ENCODE measurements at places on chromosomes 7 and 10.

DNA sequence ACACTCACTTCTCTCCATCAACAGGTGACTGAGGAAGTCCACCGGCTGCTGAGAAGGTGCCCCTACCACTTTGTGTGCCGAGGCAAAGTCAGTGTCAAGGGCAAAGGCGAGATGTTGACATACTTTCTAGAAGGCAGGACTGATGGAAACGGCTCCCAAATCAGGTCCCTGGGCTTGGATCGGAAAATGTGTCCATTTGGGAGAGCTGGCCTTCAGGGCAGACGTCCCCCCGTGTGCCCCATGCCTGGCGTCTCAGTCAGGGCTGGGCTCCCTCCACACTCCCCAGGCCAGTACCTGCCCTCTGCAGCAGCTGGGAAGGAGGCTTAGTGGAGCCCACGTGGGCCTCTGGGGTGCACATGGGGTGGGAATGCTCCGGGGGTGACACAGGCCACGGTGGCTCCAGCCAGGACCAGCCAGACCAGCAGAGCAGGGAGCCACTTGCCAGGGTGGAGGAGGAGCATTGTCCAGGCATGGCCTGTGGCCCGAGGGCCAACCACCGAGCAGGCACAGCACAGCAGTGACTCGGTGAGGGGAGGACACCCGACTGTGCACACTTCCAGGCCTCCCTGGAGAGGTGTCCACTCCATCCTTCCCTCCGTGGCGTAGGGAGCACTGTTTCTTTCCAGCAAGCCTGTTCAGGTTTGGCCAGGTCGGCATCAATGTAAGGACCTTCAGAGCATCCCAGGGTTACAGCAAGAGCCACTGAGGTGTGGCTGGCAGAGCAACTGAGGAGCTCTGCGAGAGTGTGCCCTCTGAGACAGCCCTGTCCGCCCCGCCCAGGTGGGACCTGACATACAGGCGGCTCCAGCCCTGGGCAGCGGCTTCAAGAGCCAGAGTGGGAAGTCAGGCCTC, 139.7 kb downstream of the ADCY1 start:
- no peak for DNase-seq

GRCh38 chr7:38462819-38463218, 168.4 kb downstream of the AMPH start:
- DNase-seq, result no peak

DNA sequence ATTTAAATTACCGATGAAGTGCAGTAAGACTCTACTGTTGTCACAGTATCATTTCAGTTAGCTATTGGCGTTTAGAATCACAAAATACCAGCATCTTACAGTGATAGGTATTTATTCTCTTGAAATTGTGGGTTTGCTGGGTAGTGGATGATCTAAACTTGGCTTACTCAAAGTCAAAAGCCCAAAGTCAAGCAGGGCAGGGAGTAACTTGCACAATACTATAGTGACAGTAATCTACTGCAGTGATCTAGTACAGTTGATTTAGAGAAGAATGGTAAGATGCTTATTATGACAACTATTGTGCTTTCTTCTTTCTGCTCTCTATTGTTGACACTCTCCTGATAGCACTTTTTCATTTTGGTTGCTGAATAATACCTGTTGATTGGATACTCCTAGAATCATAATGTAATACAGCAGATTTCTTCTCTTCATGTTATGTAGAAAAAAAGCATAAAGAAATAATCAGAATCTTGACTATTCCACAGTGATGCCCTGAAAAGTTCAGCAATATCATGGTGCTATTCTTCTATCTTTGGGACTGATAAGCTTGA, 10.0 kb downstream of the BTRC start:
- no peak for DNase-seq

DNA sequence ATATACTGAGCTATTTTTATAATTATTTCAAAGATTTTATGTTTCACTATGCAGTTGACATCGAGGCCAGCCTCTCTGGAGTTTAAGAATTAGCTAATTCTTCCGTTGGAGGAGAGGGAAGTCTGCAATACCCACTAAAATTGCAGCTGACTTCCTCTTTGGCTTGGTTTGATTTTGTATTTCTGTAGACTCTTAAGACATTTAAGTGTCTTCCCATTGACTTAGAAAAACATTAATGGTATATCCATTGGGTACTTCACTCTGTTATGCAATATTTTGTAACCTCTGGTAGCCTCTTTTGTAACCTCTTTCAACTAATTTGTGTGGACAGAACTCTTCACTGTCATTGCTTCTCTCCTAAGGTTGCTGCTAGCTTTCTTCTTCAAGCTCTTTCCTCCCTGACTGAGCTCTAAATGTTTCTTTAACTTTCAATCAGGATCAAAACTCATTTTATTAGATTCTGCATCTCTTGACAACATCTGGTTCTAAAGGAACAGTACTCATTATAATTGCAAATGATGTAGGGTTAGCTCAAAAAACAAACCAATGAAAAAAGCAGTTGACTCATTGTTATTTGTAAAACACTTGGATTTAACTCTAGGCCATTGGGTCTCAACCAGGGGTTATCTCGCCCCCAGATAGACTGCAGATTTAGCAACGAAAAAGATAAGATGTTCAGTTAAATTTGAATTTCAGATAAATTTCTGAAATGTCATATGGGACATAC, 1.7 kb upstream of the ANKRD22 start:
- no peak for DNase-seq

DNA sequence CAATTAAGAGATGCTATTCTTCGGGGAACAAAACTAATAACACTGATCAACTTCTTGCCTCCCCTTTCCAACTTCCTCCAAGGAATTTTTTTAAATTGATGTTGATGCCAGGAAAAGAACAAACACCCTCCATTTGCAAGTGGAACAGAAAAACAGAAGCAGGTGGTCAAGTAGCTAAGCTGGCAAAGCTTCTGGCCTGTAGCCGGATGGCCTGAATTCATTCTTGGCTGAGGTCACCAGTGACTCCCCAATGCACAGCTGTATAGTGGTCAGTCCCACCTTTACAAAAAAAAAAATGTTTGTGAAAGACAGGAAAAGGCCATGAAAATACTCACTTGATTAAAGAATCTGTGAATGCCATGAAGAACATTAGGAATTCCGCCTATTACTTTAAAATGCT, 39.1 kb downstream of the DOCK4 start:
- no peak for DNase-seq
